ENCODE measurements at places on chromosomes 12 and 14.
A peak's percentile ranks its signal among the peaks of the same experiment; 100 is the strongest.

DNA sequence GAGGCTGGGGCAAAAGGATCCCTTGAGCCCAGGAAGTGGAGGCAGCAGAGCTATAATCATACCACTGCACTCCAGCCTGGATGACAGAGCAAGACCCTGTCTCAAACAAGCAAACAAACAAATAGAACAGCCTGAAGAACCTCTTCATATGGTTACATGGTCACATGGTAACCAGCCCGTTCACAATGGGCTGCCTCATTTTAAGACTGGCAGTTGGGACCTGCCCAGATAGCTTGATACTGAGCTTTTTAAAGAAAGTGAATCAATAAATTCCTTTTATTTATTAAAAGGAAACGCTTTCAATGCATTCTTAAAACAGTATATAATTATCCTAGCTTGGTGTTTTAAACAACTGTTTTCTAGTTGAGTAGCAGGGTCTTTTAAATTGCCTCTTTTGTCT lies 10.5 kb downstream of the MLXIP start:
- DNase-seq = no peak

DNA sequence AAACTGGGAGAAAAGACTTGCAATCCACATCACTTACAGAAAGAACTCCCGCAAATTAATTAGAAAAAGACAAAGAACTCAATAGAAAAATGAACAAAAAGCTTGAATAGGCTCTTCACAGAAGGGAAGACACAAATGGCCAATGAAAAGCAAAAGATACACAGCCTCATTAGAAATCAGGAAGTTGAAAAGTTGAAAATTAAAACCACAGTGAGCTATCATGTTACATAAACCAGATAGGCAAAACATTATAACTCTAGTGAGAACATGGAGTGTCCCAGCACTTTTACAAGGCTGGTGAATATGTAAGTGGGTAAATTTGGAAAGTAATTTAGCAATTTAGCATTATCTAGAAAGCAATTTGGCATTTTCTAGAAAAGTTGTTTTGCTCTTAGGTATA lies 158.4 kb upstream of the RASSF8 start:
- no peak for DNase-seq

- no peak for DNase-seq
Measured at GRCh38 chr12:70875628-70876027, 44.9 kb downstream of the PTPRR start.

DNA sequence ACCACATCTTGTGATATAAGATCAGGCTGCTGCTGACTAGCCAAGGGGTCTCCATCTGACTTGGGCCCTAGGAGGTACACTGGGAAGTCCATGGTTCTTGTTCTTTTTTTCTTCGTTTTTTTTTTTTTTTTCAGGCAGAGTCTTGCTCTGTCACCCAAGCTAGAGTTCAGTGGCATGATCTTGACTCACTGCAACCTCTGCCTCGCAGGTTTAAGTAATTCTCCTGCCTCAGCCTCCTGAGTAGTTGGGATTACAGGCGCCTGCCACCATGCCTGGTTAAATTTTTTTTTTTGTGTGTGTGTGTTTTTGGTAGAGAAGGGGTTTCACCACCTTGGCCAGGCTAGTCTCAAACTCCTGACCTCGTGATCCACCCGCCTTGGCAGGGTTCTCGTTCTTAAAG lies 178.2 kb downstream of the RMST start:
- DNase-seq = no peak

- no peak for DNase-seq
Measured at GRCh38 chr14:46063872-46064271, 587.7 kb downstream of the RPL10L start.

DNA sequence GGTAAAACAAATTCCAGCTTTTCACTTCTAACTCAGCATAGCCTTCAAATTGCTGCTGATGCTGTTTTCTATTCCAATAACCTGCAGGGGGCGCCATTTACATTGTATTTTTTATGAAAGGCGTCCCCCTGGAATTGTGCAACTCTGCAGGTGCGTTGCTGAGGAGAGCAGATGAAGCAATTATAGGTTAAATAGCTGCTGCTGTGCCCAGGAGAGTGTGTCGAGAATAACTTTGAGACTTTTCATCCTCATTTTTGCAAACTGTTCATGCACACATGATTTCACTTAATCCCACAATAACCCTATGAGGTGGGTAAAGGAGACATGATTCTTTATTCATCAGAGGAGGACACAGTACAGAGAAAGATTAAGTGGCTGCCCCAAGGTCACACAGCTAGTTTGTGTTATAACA lies 75.7 kb downstream of the MYRFL start:
- peak; percentile 48 for DNase-seq

- DNase-seq = no peak
Measured at GRCh38 chr14:61977217-61977616, 215.0 kb downstream of the SNAPC1 start.

- no peak for DNase-seq
Measured at GRCh38 chr12:61993734-61994345, 266.4 kb upstream of the USP15 start.

GRCh38 chr12:81167694-81168093 lies 89.8 kb downstream of the ACSS3 start:
- no peak for DNase-seq
